ENCODE measurements at places on chromosomes 2 and 18.
A peak's percentile ranks its signal among the peaks of the same experiment; 100 is the strongest.

GRCh38 chr18:34773961-34774766 is 64.1 kb downstream of the DTNA start:
- DNase-seq, result peak; percentile 19

GRCh38 chr2:45354776-45355175 is 256.3 kb downstream of the SRBD1 start:
- DNase-seq, result no peak

DNA sequence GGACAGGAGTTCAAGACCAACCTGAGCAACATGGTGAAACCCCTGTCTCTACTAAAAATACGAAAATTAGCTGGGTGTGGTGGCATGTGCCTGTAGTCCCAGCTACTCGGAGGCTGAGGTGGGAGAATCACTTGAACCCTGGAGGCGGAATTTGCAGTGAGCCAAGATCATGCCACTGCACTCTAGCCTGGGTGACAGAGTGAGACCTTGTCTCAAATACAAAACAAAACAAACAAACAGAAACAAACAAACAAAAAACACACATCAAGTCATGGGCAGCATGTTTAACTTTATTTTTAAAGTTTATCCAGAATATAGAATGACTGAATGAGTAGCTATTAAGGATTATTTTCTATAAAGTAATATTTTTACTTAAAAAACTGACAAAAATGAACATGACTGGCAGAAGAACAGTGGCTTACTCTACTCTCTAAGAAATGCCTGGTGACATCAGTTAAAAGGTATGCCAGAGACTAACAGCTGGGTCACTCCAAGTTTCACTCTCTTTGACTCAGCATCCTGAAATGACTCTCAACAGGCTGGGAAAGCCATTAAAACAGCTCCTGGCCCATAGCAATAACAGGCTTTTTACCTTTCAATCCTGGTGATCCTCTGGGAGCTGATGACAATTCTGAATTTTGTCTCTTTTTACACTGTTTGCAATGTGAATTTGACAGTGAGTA is 281.6 kb upstream of the STON1 start:
- no peak for DNase-seq

GRCh38 chr2:40458271-40458794 is 6.4 kb upstream of the SLC8A1 start:
- DNase-seq, result no peak

DNA sequence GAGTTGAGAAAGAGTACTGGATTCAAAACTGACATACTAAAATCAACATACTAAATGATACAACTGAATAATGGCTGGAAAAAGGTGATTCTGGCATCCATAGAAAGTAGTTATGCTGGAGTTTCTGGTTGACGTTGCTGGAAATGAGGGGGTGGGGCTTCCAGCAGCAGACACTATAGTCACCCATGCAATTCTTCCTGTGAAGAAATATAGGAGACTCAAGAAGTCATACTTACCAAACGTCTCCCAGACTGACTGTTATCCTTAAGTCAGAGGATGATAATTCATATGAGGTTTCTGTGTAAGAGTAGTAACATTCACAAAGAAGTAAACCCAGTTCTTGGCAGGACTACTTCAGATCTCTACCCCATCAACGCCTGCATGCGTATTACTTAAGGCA is 23.6 kb downstream of the DTNB start:
- DNase-seq, result no peak

DNA sequence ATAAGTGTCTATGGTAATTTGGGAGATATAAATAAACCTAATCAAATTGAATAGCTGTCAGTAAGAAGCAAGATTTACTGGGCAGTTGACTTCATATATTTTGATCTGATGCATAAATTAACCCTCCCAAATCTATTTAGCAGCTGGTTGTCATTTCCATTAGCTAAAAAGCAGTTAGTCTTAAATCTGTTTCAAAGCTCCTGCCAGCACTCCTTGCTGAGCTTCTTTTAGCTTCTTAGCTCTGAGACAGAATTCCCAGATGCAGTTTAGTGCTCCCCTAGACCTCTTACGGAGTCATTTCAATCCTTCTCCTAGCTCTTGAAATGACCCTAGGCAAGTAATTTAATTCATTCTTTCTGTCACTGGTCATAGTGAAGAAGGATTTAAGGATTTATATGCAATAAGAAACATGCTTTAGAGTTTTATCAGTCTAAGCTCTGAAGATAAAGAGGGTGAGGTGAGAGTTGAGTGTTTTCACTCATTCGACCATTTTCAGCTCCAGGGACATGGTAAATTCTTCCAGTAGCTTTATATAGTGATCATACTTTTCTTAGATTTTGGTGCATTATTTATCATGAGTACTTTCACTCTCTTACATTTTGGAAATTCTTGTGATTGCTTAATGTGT is 98.9 kb downstream of the PHLPP1 start:
- no peak for DNase-seq

- no peak for DNase-seq
Measured at GRCh38 chr2:18339326-18339725, 221.1 kb downstream of the RDH14 start.

All from substantia nigra (tissue), 51 donors.